ENCODE measurements at places on chromosomes 1 and 21. TPM values are rescaled to one million over a fixed set of nuclear protein-coding genes. Genes with fewer than 3 reads are reported as not detected.

TINAGL1 gene
- total RNA-seq = 268 TPM

TRMT1L gene
- total RNA-seq = 25.6 TPM

LEFTY1 gene
- total RNA-seq = 0.13 TPM

SIK1 gene
- total RNA-seq = 7.7 TPM

All from Right ventricle myocardium superior (tissue), 1 donor.